ENCODE measurements at places on chromosomes 16 and 17.

DNA sequence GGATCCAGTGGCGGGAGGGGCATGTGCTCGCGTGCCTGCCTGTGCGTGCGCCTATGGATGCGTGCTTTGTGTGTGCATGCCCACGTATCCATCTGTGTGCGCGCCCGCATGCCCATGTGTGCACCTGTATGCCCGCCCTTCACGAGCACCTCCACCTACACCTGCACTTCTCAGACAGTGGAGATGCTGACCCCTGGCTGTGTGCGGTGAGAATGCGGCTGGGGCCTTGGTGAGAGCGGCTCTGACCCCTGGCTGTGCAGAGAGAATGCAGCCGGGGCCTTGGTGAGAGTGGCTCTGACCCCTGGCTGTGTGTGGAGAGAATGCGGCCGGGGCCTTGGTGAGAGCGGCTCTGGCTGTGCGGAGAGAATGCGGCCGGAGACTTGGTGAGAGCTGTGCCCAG lies 33.9 kb downstream of the AXIN1 start:
- DNase-seq, result peak; percentile 40

- DNase-seq, result no peak
Observed at GRCh38 chr17:72107100-72107499, 13.7 kb upstream of the SOX9 start.

GRCh38 chr17:81234940-81235821 lies 3.7 kb downstream of the TEPSIN start:
- no peak for DNase-seq

DNA sequence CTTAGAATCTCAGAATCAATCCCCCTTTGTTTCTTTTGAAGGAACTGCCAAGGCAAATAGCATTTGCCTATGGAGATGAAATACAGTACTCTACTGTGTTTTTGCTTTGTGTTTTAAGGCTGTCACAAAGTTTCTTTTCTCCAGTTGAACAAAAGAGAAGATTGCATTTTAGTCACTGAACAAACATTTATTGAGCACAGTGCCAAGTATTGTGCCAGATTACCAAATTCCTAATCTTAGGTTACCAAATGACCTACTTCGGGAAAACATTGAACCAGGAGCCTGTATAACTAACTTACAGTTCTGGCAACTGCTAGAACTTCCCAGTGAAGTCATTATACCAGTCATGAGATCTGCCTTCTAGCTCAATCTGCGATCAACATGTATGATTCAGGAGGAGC lies 3.0 kb upstream of the UBB start:
- peak; percentile 65 for DNase-seq

GRCh38 chr17:36740157-36740556 lies 138.8 kb downstream of the MRM1 start:
- no peak for DNase-seq

- no peak for DNase-seq
Observed at GRCh38 chr16:12708266-12708665, 95.4 kb downstream of the CPPED1 start.

DNA sequence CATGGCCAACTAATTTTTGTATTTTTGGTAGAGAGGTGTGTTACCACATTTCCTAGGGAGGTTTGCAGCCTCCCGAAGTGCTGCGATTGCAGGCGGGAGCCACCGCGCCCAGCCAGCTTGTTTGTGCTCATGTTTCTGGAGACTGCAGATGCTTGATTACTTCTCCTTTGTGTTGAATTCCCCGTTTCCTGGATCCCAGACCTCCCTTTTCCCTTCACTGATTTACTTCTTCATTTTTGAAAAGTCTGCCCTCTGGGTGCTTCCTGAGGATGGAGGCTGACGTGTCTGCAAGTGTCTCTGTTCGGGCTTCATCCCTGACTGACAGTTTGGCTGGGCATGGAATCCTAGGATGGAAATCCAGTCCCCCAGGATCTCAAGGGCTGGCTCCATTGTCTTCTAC lies 7.0 kb upstream of the TRIM47 start:
- no peak for DNase-seq

- DNase-seq, result peak; percentile 66
Observed at GRCh38 chr17:77571155-77571981, 387.1 kb upstream of the TNRC6C start.

GRCh38 chr17:77491921-77492445 lies 351.2 kb downstream of the SEC14L1 start:
- DNase-seq, result no peak

- DNase-seq, result no peak
Observed at GRCh38 chr17:8925808-8926207, 39.7 kb downstream of the PIK3R5 start.

- DNase-seq, result no peak
Observed at GRCh38 chr16:69363281-69363717, 11.7 kb upstream of the TMED6 start.

- DNase-seq, result no peak
Observed at GRCh38 chr16:84699147-84699711, 571 bp upstream of the USP10 start.

- peak; percentile 93 for DNase-seq
Observed at GRCh38 chr17:7922845-7923628, 6.6 kb downstream of the KCNAB3 start.

DNA sequence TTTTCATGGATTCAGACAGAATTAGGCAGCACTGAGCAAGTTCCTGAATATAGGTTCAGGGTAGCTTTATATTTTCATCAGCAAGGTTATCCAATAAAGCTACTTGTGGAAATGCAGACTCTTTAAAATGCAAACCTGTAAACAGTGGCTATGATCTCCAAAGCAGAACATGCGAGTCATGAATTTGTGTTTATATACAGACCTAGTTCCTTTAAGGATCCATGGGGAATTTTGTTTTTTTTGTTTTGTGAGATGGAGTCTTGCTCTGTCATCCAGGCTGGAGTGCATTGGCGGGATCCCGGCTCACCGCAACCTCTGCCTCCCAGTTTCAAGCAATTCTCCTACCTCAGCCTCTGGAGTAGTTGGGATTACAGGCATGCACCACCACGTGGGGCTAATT lies 14.8 kb downstream of the CLEC16A start:
- DNase-seq, result no peak

- DNase-seq, result no peak
Observed at GRCh38 chr16:85329059-85329812, 217.0 kb upstream of the CIBAR2 start.

- DNase-seq, result no peak
Observed at GRCh38 chr17:70624211-70624610, 454.9 kb downstream of the KCNJ2 start.

DNA sequence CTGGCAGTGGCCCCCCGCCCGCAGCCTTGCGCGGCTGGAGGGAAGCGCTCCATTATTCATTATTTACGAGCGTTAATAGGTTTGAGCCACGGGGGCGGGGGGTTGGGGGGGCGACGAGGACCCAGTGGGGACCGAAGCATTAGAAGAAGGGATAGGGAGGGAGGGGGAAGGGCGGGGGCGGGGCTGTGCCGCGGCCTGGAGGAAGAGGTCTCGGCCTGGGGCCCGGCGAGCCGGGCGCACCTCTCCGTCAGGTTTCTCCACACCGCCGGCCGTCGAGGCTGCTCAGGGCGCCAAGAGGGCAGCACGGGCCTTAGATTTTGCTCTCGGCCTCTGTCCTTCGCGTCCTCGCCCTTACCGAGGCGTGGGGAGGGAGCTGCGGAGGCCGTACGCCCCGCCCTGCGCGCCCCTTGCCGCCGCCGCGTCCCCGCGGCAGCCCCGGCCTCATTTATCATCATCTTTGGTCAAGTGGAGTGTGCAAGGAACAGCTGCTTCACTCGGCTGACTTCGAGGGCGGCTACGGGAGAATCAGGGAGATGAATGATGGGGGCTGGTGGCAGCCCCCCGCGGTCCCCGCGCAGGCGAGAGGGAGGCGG lies 54.2 kb downstream of the SREBF1 start:
- peak; percentile 66 for DNase-seq

DNA sequence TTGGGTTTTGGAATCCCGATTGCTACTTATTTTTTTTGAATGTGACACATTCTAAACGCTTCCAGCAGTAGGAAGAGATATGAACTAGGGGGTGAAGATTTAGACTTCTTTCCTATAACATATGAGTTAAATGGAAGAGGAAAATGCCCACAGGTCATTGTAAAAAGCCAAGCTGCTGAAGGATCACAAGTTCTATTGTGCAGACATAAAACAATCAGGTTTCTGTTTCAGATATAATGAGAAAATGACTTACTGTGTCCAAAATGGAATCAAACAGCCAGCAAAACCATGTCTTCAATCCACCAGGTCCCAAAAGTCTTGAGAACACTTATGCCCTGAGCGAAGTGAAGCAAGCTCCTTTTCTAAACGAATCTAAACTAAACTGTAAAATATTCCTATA lies 157.0 kb upstream of the SOX9 start:
- DNase-seq, result no peak

DNA sequence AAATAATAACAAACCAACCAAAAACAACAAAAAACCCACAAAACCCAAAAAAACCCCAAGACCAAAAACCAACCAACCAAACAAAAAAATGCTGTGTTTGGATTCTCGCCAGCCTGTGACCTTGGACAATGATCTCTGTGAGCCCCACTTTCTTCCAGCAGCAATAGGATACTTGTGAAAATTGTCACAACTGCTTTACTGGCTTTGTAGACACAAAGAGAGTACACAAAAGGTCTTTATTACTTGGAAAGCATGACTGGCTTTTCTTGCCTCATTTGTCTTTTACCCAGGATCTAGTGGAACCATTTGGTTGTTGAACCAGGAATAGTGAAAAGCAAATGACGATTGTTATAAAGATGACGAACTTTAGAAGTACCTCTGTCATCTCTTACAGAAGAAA lies 256.6 kb downstream of the UTP18 start:
- no peak for DNase-seq

DNA sequence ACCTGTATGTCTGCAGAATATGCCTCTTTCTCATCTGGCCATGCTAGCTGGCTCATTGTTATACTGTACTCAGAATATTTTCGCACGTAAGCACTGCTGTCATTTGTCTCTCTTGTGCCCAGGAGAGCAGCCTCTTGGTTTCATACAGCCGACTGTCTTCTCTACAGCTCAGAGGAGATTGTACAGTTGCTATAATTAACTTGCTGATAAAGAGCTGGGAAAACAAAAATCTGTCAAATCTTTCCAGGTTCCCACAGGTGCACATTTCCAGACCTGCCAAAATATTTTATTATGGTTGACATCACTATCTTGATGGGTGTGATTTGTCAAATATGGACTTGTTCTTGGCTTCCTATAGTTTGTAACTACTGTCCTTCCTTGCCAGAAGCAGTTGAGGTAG lies 122.7 kb downstream of the FTO start:
- DNase-seq, result peak; percentile 54

DNA sequence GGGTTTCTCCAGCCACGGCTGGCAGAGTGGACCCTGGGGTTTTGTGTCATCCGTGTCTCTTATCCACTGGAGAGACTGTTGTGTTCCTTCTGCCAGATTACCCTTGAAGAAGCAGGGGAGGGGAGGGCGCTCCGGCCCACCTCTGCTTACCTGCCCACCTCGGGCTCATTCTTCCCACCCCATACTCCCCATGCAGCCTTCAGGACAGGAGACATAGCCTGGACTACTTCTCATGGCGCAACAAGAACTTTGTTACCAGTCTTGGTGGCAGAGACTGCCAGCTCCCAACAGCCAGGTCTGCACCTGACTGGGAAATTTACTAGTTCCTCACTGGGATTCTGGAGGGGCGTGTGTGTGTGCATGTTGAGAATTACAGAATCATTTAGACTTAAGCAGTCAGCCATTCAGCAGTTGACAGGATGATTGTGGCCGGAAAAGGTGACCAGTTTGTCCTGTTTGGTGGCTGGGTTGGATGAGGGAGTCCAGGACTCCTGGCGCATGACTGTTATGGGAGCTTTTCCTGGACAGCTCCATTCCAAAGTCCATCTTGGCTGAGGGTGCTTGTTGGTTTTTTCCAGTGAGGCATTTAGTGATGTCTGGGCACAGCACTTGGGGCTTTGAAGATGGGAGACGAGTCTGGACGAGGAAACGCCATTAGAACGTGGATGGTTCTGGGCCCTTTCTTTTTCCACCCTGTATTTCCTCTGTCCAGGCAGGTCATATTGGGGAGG lies 8.7 kb downstream of the GSE1 start:
- no peak for DNase-seq

DNA sequence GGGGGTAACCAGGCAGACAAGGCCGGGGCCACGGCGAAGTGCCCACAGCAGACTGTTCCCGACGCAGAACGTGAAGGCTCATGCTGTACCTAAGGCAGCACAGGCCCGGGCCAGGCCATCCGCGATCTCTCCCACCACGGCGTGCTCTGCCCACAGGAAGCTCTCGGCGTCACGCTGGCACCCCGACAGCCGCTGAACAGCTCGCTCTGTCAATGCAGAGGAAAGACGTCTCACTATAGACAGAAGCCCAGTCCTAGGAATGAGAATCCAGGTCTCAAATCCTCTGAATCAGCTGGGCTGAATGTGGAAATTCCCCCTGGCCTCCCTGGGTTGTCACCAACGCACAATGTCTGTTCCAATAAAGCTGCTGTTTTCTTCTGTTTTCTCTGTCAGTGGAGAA lies 21.4 kb downstream of the SERPINF1 start:
- peak; percentile 43 for DNase-seq

GRCh38 chr17:61260071-61260797 lies 139.4 kb upstream of the TBX2 start:
- peak; percentile 41 for DNase-seq

DNA sequence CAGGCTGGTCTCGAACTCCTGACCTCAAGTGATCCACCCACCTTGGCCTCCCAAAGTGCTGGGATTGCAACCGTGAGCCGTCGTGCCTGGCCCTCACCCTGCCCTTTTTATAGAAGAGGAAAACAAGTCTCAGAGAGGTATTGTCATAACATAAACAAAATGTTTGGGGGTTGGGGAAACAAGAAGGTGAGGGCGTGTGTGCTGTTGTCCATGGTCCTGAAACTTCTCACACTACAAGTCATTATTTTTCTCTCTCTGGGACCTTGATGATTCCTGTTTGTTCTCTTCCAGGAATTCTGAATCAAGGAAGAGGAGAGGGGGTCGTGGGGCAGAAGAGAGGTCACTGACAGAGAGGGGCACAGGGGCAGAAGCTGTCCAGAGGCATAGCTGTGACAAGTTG lies 160.2 kb upstream of the LHX1 start:
- DNase-seq, result peak; percentile 75

- DNase-seq, result no peak
Observed at GRCh38 chr17:77619851-77620250, 338.7 kb upstream of the TNRC6C start.

- DNase-seq, result no peak
Observed at GRCh38 chr16:87538160-87538559, 45.3 kb upstream of the ZCCHC14 start.

DNA sequence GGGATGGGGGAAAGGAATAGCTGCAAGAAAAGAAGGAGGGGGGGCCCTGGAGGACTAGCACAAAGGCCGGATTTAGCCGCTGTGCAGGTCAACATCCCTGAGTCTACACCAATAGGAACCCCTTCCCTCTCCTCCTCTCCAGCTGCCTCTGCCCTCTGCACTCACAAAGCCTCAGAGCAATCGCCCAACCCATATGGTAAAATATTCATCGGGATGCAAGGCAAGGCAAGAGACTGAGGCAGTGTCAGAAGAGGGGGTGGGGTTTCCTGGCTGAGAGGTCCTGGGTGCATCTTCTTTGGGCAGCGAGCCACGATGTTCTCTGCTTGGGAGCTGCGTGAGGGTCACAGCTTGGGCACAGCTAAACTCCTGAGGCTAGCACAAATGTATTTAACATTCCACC lies 115.5 kb upstream of the NLRP1 start:
- DNase-seq, result no peak
